ENCODE measurements at places on chromosomes 11 and 22. TPM values are rescaled to one million over a fixed set of nuclear protein-coding genes. Genes with fewer than 3 reads are reported as not detected.
A peak's percentile ranks its signal among the peaks of the same experiment; 100 is the strongest.

The HBE1 gene
- not detected for total RNA-seq

The BAIAP2L2 gene
- total RNA-seq, result 337 TPM

The OR52N4 gene
- not detected for total RNA-seq

DNA sequence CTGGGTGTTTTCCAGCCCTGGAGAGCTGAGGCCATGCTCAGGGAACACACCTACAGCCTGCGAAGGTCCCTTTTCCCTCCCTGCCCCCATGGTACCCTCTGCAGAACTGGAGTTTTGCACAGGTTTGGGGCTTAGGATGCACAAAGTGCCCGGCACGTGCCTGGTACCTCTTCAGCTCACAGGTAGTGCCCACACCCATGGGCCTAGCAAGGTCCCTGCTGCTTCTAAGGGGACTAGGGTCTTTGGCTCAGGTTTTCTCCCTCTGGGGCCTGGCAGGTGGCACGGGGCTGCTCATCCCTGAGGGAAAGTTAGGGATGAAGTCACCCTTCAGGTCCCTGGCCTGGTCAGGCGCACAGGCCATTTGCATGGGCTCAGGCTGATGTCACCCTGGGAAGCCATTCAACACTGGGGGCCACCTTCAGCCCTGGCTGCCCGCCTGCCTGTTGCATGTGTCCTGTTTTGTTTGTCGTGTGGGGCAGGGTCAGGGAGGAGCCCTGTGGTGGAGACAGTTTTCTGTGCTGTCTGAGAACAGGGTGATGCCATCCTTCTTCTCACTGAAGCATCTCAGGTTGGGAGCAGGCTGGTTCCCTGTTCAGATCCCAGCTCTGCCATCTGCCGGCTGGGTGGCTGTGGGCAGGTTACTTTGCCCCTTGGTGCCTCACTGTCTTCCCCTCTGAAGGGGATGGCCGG is 68.3 kb upstream of the CRYBB3 start:
- peak; percentile 30 for DNase-seq

DNA sequence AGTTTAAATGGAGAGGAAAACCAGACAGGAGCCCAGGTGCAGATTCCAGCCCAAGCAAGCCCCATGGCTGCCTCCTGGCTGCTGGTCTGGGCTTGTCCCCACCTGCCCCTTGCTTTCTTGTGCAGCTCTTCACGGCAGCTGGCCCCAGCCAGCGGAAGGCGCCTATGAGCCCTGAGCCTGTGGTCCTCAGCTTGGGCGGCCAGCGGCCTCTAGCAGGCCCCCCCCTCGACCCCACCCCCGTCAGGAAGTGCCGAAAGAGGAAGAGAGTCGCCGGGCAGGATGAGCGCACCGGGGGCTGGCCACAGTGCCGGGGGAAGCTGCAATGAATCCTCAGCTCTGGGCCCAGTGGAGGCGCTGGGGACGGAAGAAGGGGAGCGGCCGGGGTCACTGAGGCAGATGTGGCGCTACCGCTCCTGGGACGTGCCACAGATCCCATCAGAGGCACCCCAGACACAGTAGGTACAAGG is 2.1 kb upstream of the DGKZ start:
- DNase-seq, result peak; percentile 43
